ENCODE measurements at places on chromosomes 3 and 15. TPM values are rescaled to one million over a fixed set of nuclear protein-coding genes. Genes with fewer than 3 reads are reported as not detected.

The EPHA6 gene
- total RNA-seq: 2.8 TPM

GRCh38 chr3:65632414-65632813 lies 406.3 kb downstream of the MAGI1 start:
- DNase-seq: no peak

DNA sequence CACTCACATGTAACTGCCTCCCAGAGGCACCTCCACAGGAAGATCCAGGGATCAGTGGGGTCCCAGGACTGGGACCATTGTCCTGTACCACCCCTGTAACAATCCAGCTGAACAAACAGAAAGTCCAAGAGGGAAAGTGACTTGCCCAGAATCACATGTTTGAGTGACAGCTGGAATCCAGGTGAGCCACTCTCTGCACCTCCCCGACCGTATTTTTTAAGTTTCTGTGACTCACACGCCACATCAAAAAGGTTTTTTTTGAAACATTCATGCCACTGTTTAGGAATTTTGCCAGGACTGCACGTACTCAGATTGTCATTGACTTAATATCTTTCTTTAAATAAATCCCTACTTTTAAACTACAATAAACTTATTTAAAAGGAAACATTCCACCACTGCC lies 9.8 kb upstream of the SLC6A1 start:
- DNase-seq: no peak

The WDR93 gene
- not detected for total RNA-seq

The SLC25A38 gene
- total RNA-seq: 37.3 TPM

The FGF7 gene
- total RNA-seq: not detected

DNA sequence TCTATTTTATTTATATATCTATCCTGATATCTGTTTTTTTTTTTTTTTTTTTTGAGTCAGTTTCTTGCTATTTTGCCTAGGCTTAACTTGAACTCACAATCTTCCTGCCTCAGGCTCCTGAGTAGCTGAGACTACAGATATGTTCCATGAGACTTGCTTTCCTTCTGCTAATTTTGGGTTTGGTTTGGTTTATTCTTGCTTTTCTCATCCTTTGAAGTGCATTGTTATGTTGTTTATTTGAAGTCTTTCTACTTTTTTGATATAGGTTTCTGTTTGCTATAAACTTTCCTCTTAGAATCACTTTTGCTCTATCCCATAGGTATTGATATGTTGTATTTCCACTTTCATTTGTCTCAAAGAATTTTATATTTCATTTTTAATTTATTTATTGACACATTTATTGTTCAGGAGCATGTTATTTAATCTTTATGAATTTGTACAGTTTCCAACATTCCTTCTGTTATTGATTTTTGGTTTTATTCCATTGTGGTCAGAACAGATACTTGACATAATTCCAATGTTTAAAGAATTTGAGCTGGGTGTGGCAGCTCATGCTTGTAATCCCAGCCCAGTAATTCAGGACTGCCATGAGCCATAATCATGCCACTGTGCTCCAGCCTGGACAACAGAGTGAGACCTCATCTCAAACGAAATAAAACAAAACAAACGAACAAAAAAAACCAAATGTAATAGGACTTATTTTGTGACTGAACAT lies 62.3 kb upstream of the PLSCR4 start:
- no peak for DNase-seq

DNA sequence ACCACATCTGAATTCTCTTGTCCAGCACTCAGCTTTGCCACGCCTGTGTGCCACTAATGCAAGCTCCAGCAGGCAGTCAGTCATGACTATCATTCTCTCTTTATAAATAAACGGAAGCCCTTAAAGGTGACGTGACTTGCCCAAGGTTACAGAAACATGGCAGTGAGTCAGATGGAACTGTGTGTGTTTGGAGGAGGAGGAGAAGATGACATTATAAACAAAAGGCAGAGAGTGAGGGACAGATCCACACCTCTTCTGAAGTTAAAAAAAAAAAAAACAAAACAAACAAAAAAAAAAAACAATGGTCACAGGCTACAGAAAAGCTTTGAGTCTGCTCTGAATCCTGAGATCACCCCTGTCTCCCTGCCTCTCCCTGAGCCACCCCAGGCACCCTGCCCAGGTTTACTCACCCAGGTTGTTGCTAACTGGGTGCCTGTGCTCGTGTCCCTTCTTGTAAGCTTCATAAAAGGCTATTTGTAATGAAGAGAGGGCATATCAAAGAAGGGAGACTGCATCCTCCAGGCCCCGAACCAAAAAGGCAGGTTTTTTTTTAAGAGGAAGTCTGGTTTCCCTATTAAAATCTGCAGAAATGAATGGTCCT lies 119.7 kb upstream of the PHLDB2 start:
- no peak for DNase-seq

The FRMD4B gene
- total RNA-seq: 7.2 TPM

GRCh38 chr3:125359700-125360099 lies 15.4 kb downstream of the ZNF148 start:
- no peak for DNase-seq

The CASR gene
- total RNA-seq: 0.58 TPM

The RBPMS2 gene
- 243 TPM for total RNA-seq

DNA sequence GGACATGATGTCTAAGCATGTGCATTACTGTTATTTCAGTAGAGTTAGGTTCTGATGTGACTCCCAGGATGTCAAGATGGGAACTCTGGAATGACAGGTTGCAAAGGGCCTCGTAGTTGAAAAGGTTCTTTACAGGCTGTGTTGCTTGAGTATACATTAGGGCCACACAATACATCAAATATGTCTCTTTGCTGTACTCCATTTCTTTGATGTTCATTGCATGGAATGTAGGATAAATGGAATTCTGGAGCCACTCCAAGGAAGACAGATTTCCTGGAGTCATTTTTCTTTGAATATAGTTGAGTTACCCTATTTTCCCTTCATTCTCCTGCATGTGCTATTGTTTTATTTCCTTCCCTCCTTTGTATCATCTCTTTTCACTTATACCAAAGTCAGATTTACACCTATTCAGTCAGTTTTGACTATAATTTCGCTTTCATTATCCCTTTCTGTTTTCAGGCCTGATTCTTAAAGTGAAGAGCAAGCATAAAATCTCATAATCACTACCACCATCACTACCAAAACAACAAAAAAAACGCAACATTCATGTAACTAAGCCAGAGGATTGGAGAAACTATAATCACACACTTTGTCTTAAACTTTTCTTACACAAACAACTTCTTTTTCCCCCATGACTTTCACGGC lies 61.2 kb upstream of the PTX3 start:
- no peak for DNase-seq

GRCh38 chr3:189096092-189096491 lies 75.7 kb upstream of the TPRG1 start:
- DNase-seq: no peak

The NANOGP8 gene
- total RNA-seq: 31.9 TPM

GRCh38 chr3:156583469-156583868 lies 28.6 kb upstream of the SSR3 start:
- no peak for DNase-seq

The CPNE9 gene
- total RNA-seq: 4.4 TPM

DNA sequence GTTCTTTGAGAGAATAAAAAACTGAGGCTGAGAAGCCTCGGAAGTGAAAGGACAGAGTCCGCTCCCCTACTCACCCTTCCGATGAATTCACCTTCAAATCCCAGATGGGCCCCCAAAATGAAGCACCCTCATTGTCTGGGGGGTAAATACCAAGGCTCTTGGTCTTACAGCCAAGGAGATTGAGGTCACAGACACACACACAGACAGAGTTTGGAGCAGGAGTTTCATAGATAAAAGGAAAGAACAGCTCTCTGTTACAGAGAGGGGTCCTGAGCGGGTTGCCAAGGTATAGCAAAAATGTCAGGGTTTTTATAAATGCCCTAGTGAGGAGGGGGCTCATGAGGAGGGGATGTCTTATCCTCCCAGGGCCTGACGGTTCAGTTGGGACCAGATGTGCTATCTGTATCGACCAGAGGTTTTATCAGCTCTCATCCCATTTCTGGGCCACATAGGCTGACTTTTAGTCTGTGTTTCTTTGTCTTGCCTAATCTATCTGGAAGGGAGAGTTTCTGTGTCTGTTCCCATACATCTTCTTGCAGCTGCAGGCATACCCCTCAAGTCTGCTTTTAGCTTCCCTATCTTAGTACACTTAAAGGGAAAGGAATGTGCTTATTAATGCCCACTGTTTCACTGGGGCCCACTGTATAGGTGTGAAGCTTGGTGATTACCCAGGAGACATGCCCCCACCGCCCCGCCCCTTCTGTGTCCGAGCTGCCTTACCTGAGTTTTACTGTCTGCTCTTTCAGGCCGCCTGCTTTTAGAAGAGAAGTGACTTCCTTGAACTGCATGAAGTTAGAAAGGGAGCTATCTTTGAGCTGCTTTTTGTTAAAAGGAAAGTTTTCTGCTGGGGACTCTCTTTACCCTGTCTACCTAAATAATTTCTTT lies 66.8 kb upstream of the ATP11B start:
- DNase-seq: no peak

All from H1 (cell line).